HCEC 1CT (cell line): ENCODE measurements at places on chromosomes 5 and 9.

DNA sequence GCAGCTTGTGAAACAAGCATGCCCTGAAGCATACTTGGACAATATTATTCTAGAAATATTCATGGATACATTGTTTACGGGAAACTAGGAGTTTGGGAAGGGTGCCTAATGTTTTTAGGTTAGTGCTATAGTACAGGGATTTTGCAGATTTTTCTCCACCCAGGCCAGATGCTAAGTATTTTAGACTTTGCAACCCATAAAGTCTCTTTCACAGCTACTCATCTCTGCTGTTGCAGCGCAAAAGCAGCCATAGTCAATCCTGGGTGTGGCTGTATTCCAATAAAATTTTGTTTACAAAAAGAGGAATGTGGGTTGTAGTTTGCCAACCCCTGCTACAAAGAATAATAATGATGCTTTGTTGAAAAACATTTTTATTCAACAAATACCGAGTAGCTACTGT, 106.2 kb downstream of the CEMIP2 start:
- no peak for DNase-seq

- DNase-seq: no peak
These were observed 1193.7 kb upstream of the CDH18 start for GRCh38 chr5:21181609-21182125.

DNA sequence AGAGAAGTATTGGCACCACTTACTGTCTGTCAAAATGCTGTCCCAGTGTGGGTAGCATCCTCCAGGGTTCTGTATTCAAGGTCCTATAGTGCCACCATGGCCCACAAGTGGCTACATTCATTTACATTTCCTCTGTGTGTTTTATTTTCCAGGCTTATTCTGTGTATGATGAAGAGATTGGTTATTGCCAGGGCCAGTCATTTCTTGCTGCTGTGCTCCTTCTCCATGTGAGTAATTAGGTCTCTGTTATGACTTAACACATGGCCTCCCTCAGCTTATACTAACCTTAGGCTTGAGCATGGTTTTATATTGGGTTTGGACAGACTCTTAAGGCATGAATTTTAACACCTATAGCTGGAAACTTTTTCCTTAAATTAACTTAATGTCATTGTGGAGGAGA, 36.7 kb downstream of the GPR21 start:
- DNase-seq: no peak

DNA sequence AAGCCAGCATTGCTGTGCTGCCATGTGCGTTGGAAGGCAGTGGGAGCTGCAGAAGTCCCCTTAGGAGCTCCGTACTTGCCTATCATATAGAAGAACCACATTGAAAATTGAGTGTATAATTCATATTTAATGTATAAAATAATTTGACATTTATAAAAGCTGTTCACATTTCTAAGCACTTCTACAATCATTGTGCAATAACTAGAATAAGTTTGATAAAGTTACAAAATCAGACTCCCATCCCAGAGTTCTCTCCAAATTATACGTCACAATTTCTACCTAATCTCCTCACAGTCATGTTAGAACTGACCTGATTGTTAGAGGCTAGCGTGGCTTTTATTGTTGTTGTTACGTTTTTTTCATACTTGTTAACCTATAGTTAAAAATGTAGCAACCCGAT, 123.5 kb upstream of the ZNF366 start:
- no peak for DNase-seq

DNA sequence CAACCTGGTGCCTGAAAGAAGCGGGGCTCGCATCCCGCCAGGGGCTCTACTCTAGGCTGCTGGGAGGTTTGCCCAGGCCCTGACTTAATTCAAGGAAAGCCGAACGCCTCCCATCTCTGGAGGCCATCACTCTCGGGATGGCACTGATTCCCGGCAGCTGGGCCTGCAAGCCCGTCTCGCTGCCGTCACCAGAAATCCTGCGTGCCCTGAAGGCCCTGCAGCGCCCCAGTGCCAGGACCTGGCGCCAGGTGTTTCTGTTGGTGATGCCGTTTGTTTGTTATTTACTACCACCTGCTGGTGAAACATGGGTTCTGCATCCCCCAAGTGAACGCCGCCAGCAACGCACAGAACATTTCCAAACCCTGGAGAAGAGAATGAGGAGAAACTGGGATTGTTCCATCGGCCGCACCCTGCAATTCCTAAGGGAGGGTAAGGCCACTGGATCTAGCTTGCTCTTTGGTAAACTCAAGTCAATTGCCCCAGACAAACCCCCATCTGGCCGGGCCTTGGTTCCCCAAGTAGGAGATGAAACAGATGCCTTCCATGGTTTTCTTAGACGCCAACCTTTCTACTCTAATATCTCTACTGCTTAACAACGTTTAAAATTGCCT, 77.9 kb downstream of the AK8 start:
- peak; percentile 63 for DNase-seq

DNA sequence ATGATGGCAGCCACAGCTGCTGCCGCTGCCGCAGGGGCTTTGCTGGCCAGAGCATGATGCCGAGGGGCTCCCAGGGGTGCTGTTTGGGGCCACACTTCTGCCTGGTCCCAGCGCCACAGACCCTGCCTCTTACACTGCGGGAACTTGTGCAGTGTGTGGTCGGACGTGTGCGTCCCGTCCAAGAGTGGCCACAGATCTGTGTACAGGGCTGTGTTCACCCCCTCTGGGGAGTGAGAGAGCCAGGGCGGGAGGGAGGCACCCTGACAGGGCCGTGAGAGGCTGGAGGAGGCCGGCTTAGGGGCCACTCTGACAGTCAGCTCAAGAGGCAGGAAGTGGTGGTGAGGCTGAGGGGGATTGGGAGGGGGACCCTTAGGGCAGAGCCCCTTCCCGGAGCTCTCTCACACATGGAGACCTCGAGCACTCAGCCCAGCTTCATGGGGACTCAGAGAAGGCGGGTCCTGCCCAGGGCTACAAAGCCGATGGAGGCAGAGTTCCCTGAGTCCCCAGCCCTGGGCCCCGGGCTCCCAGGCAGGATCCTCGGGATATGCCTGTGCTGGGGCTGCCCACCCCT, 13.1 kb upstream of the CARD19 start:
- no peak for DNase-seq

- DNase-seq: peak; percentile 53
These were observed 32.5 kb downstream of the SHB start for GRCh38 chr9:38036359-38037084.

- peak; percentile 98 for DNase-seq
These were observed at the start of gene OSMR for GRCh38 chr5:38845526-38846378. OSMR (plus strand) TSS chr5:38846012; CDS start chr5:38869045, 23,033 bp downstream.

DNA sequence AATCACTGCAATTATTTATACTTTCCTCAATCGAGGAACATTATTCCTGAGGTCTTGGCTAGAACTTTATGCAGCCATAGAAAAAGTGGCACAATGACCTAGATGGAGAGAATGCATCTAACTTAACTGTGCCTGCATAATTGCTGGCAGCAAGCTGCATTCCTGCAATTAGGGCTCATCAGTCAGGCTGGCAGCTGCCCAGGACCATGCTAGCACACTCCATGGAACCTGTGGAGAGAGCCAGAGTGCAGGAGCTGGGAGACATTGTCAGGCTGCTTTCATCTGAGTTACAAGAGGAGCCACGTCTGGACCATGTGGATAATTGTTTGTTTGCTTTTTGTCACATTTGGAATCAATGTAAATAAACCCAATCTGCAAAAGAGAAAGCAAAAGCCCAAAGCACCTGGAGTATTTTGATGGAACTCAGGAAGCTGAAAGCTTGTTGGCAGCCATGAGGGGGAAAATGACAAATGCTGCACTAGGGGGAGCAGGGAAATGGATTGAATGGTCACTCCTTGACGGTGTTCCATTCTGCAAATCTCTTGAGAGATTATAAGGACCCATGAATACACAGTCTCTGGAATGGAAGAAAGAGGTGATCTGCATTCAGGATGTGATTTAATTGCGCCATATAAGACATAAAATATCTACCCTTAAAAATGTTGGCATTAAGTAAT, 839.9 kb downstream of the MAT2B start:
- peak; percentile 47 for DNase-seq

DNA sequence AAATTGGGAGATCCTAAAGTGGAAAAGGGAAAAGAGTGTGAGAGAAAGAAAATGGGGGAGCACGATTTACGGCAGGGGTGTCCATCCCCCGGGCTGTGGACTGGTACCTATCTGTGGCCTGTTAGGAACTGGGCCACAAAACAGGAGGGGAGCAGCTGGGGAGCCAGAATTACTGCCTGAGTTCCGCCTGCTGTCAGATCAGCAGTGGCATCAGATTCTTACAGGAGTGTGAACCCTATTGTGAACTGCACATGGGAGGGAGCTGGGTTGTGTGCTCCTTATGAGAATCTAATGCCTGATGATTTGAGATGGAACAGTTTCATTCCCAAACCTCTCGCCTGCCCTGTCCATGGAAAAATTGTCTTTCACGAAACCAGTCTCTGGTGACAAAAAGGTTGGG, 108.3 kb upstream of the ADAMTSL1 start:
- DNase-seq: no peak

GRCh38 chr9:13993632-13994185, 320.2 kb downstream of the NFIB start:
- no peak for DNase-seq

DNA sequence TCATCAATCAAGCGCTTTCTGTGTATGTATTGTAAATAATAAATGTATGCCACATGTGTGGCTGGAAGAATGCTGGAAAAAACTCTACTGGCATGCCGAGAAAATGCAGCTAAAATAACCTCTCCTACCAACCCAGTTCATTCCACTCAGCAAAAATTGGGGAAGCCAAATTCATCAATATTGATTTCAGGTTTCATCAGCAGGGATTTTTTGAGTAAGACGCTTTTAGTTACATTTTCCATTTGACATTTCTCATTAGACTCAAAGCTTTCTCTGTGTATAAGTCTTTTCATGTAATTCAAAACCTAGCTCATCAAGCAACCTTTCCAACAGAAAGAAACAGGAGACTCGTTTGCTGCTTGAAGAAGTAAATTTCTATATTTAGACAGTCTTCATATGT, 338.1 kb downstream of the DMRT2 start:
- no peak for DNase-seq

DNA sequence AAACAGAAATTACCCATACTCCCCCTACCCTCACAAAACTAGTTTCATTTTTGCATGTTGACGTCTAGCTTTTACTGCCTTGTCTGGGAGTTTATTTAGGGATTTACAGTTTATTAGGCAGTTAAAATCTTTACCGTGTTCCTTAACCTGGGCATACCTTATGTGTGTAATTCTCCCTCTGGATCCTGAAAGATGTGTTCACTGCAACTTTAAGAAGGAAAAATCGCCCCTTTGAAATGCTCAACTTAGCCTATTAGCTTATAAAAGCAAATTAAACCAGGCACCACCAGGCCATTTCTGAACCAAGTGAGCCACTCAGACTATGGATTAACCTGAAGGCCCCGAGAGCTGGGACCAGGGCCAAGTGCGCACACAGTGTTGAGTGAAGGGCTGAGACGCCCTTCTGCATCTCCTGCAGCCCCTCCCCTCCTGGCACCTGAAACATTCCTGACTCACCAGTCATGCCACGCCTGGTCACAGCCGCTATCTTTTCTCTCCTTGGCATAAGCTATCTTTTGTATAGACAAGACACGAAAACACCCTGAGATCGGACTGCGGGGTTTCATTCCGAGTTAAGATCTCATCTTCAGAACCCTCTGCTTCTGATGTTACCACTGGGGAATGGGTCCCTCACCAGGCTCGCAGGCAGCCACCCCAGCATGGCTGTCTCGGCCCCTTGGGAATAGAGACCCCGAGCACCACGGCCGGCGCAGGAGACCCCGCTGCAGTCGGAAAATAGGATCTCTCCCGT, 111.9 kb downstream of the ROR2 start:
- no peak for DNase-seq

- peak; percentile 28 for DNase-seq
These were observed 264.8 kb downstream of the CETN3 start for GRCh38 chr5:90144625-90145327.

GRCh38 chr5:175638305-175638704, 19.6 kb upstream of the HRH2 start:
- no peak for DNase-seq

DNA sequence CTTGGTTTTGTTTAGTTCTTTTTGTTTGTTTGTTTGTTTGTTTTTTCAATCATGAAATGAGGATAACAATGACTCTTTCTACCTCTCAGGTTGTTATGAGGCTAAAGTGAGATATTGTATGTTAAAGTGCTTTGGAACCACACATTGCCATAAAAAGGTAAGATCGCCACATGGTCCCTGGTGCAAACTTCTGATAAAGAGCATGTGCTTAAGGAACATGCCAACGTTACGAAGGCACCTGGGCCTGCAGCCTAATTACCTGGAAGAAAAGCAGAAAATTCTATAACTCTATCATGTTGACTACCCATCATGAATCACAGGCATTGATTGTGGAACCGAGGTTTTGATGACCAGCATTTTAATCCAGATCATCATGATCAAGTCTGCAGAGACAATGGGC, 151.8 kb downstream of the DROSHA start:
- DNase-seq: no peak

DNA sequence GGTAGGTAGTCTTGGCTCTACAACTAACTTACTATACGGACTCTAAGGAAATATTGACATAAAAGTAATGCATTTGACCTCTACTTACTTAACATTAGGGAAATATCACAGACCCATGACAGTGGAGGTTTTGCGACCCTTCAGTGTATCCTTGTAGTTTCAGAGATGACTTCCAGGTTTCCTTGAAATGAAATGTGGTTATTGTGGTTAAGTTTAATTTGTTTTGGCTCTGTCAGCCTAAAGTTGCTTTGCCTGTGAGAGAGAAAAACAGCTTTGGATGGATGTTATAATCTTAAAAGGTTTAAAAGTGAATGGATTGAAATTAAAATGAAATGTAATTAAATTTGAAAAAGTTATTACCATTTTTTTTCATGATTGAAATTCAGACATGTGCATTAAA, 42.9 kb downstream of the LRRTM2 start:
- DNase-seq: no peak
